ENCODE measurements at places on chromosomes 4 and X.

DNA sequence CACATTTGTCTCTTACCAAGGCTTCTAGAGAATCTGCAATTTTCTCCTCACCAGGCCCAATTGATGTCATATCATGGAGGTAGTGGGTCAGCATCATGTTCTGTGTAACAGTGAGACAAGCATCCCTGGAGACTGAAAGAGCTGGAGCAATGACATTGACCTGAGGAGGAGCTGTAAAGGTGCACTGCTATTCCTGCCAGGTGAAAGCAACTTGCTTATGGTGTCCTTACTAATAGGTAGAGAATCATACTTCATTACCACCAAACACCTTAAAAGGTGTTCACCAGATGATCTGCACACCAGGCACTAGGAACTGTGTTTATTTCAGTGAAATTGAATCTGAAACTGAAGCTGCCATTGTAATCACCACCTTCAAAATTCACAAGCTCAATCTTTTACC, 188.7 kb downstream of the AFAP1 start:
- DNase-seq, result no peak

GRCh38 chr4:177108708-177109107, 201.0 kb upstream of the NEIL3 start:
- DNase-seq, result no peak

DNA sequence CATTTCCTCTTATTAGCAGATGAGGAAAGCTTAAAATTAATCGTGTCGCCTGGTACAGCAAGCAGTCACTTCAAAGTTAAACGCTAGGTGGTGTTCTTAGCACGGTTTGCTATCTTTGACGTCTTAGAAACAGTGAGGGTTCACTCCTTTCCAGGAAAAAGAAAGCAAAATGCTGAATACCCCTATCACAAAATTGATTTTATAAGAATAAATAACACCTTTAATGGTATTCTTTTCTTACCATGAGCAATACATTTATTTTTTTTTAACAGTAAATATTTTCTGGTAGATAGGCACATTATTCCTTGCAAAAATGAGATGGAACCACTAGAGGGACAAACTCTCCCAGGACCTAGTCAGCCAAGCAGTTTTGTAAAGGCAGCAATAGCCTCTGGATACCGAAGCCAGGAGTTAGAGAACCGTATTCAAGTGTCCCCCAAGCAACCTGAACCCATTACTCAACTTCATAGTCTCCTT, 153.9 kb downstream of the KDR start:
- peak; percentile 14 for DNase-seq

GRCh38 chrX:31894152-31894551, 822.3 kb upstream of the FTHL17 start:
- no peak for DNase-seq

- DNase-seq, result no peak
Measured at GRCh38 chrX:85024044-85024443, 20.4 kb downstream of the APOOL start.

- no peak for DNase-seq
Measured at GRCh38 chr4:64893205-64893604, 484.0 kb upstream of the TECRL start.

DNA sequence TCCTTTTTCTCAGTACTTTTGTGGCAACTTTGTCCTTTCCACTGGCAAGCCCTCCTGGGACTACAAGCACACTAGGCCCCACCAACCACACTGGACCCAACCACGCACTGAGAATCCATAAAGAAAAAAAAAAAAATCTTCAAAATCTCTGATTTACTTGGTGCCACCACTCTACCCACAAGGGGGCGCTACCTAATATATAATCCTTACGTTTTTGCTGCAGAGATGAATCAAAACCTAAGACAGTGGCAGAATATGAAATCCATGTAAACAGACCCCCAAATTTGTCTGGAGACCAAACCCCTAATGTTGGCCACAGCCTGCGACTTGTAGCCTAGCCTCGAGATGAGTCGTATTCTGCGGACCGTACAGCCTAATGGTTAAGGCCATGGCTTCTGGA, 63.5 kb upstream of the ARHGAP36 start:
- no peak for DNase-seq

GRCh38 chr4:150974750-150975149, 40.3 kb downstream of the LRBA start:
- DNase-seq, result no peak

- no peak for DNase-seq
Measured at GRCh38 chrX:30992381-30992904, 79.4 kb downstream of the FTHL17 start.

DNA sequence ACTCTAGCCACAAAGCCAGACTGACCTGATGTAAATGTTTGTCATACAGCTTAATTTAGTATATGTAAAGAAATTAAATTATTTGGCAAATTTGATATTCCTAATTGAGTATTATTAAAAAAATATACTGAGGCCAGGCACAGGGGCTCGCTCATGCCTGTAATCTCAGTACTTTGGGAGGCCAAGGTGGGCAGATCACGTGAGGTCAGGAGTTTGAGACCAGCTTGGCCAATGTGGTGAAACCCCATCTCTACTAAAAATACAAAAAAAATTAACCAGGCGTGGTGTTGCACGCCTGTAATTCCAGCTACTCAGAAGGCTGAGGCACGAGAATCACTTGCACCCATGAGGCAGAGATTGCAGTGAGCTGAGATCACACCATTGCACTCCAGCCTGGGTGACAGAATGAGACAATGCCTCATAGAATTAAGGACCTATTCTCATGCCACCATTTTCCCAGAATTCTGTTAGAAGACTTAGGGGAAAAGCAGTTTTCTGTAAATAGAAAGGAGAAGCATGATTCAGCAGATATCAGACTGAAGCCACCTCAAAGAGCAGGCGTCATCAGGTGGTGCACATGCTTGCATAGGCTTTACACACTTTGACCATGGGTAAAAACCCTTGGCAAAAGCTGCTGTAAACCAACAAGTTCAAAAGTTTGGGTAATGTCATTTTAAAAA, 6.1 kb downstream of the UBQLN2 start:
- DNase-seq, result no peak

DNA sequence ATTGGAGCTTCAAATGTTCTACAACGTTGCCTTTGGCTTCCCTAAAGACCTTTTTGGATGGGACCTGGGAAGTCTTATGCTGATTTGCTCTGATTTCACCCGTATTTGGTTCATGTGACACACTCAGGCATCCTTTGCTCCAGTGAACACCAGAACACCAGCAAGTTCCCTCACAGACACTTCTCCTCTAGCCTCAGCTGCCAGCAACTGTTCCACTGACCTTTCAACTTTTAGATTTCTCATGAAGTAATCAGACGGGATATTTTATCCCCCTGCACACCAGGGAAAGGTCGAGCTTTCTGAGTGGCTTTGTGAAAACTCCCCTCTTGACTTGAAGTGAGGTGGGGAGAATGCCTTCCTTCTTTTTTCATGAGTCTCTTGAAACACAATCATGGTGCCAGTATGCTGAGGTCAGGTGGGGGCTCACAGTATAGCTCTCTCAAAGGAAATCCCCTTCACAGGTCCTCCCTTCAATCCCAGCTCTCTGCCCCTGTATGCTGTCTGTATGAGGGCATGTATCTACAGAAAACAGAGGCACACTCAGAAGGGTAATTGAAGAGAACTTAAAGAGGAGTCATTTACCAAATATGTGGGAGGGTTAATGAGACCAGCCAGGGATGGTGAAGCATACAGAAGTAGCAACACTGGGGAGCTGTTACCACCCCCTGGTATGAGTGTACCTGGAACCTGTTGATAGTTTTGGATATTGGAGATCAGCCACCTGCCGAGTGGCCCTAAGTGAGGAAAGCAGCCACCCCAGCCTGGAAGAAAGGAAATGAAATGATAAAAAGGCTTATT, 62.7 kb downstream of the FGFBP1 start:
- DNase-seq, result no peak

- DNase-seq, result peak; percentile 18
Measured at GRCh38 chr4:155342142-155342541, 34.6 kb downstream of the MAP9 start.

GRCh38 chrX:38678821-38679220, 117.5 kb downstream of the TSPAN7 start:
- no peak for DNase-seq

DNA sequence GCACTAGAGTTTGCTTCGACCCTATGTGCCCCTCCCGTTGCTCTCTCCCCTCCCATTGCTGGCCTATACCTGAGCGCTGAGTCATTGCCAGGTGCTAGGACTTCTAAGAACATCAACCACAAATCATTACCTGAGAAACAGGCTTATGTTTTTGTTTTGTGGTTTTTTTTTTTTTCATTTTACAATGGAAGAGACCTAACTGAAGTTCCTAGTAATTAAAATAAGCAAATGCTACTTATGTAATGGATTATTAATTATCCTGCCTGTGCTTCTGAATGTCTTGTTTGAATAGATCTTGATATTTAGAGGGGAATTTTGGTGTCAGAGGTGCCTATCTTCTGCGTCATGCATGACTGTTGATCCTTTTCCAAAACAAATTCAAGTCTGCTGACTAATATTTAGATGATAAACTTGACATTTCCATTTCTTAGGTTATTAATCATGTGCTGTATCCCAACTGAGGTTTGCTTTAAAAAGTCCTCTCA, 275.4 kb upstream of the CPEB2 start:
- DNase-seq, result peak; percentile 2

- no peak for DNase-seq
Measured at GRCh38 chr4:174972911-174973310, 54.8 kb downstream of the ADAM29 start.

- no peak for DNase-seq
Measured at GRCh38 chrX:45323387-45323786, 122.7 kb upstream of the DIPK2B start.

DNA sequence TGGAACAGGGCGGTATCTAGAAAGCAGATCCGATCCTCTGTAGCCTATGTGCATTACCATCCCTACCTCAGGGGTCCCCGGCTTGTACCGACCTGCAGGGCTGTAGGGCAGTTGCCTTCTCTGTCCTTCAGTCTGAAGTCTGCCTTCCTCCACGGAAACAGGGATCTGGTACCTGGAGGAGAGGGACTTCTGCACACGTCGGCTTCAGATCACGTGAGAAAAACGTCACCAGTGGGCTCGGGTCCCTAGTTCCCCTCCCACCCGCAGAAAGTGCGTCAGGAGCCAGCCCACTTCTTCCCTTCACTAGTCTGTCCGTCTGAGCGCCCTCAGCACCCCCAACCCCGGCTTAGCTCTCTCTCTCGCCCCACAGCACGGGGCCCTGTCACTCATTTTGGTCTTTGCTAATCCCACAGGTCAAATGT, at the start of gene TCEAL5:
TCEAL5 (minus strand) TSS at position 170 of the 422 bp plus-strand sequence. CDS start 2,187 bp downstream, outside the sequence.
- DNase-seq, result no peak

DNA sequence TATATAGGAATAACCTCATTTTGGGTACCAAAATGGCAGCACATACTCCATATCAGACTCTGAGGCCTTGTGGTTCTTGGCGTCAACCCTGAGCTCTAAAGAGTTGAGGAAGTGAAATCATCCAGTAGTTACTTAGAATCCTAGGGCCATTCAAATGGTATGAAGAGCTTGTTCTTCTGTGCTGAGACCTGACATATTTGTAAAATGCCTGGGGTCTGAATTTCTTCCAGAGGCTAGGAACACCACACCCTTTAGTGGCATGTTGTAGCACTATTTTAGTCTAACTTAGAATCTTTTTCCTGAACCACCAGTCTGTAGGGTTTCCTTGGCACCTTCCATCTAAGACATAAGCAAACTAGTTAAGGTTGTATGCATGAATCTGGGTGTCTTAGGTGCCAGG, 18.1 kb upstream of the GDPD2 start:
- DNase-seq, result no peak

GRCh38 chrX:153469811-153470410, 465 bp downstream of the HAUS7 start:
- DNase-seq, result no peak

GRCh38 chr4:81811562-81812293, 340.0 kb upstream of the RASGEF1B start:
- DNase-seq, result no peak

- no peak for DNase-seq
Measured at GRCh38 chr4:182074139-182074538, 169.1 kb upstream of the TENM3 start.

GRCh38 chr4:47462799-47463234, 685 bp downstream of the COMMD8 start:
- no peak for DNase-seq

All from HTR-8/SVneo (cell line).